ENCODE measurements at places on chromosomes 16 and 17. TPM values are rescaled to one million over a fixed set of nuclear protein-coding genes. Genes with fewer than 3 reads are reported as not detected.

DNA sequence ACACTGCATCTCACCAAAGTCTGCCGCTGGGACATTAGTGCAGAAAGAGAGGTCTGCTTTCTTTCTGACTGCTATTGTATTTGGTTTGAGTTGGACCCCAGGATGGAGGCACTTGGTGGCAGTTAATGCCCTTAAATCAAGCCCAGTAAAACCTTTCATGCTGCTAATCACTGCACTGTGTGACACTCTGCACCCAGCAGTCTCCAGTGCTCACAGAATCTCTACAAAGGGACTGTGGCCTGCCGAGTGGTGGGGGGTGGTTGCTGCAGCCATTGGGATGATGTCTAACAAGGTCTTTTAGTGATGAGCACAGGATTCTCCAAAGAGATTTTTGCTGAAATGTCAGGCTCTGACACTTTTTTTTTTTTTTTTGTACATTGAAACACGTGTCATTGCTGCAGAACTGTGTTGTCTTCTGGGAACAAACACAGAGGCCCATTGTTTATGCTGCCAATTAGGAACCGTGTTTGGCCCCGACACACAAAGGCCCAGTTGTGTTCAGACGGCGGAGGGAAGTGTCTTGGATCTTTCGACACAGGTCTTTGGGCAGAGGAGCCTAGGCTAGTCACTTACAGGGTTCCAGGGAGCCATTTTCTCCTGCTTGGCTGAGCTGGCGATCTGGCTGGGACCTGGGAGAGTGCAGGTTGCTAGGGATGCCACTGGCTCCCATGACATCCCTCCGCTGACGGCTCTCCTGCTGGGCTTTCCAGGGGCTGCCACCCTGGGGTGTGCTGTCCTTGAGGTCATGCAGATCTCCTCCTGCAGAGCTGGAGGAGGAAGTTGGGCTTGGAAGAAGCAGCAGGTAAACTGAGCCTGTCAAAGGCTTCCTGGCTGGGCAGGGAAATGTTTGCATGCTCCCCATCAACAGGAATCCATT lies 16.2 kb upstream of the TNRC6C start:
- DNase-seq, result no peak

DNA sequence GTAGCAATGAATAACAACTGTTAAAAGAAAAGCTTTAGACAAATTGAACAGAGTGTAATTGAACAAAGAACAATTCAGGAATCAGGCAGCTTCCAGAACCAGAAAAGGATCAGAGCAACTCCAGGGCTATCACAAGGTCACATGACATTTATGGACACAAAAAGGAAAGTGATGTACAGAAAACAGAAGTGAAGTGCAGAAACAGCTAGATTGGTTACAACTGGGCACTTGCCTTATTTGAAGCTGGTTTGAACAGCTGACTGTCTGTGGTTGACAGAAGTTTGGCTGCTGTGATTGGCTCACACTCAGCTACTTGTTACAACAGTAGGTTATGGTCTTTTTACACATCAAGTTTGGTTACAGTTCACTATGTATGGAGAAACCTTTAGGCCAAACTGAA lies 14.8 kb downstream of the EFCAB5 start:
- no peak for DNase-seq

DNA sequence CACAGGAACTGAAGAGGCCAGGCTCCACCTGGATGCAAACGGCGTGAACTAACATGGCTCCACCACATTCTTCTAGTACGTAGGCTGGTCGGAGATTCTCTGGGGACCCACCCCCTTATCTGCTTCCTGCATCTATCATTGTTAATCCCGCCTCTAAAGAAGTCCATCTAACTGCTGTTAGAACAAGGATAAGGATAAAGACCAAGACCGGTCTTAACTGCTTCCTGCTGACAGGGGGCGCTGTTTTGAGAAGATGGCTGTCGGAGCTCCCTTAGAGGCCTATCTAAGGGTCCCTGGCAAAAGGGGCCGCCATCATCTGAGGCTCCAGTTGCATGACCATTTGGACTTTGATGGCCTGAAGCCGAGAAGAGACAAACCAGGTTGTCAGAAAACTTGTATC lies 25.8 kb upstream of the TNFSF12 start:
- peak; percentile 37 for DNase-seq

- DNase-seq, result no peak
These were observed 1.1 kb downstream of the SYT17 start for GRCh38 chr16:19169082-19169639.

Gene ERBB2
- polyA plus RNA-seq, result 2.4 TPM
